ENCODE measurements at places on chromosomes 5 and 9.

DNA sequence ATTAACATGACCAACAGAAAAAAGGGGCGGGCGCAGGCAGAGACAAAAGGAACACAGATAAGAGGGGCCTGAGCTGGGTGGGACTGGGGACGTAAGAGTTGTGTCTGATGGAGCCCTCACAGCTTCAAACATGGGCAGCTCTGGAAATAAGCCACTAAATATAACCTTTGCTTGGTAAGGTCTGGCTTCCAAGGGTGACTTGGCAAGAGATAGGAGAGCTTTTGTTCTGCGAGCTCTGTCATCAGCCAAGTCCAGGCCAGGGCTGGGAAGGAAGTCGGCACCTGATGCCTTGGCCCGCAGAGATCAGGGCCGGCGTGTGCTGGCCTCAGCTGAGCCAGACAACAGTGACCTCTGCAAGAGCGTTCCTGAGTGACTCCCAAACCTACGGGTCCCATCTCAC lies 11.8 kb downstream of the TRUB2 start:
- DNase-seq: no peak

DNA sequence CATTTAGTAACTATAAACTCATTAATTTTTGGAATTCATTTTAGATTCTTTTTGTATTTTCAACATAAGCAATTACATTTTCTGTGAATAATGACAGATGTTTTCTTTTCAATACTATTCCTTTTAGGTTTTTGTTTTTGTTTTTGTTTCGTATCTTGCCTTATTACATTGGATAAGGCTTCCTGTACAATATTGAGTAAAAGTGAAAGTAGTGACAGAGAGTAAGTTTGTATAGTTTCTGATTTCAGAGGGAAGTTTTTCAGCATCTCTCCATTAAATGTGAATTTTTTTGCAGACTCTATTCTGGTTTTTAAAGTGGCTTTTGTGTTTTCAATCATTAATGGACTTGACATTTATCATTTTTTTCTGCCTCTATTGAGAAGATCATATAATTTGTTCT lies 12.8 kb upstream of the CAMK4 start:
- no peak for DNase-seq

- DNase-seq: no peak
Measured at GRCh38 chr9:75448955-75449354, 360.6 kb downstream of the OSTF1 start.

- no peak for DNase-seq
Measured at GRCh38 chr9:109369285-109369684, 48.4 kb upstream of the EPB41L4B start.

- DNase-seq: no peak
Measured at GRCh38 chr5:28850320-28850921, 1812.0 kb upstream of the CDH9 start.

- DNase-seq: no peak
Measured at GRCh38 chr9:71897577-71897976, 13.4 kb downstream of the ABHD17B start.

All from activated CD4-positive, alpha-beta T cell treated with anti-CD3 and anti-CD28 coated beads, Interleukin-2, amount 50 U/mL, for 4 hours (primary cell).